Fibroblast of skin of right biceps (primary cell): ENCODE measurements at places on chromosomes 4 and X.

DNA sequence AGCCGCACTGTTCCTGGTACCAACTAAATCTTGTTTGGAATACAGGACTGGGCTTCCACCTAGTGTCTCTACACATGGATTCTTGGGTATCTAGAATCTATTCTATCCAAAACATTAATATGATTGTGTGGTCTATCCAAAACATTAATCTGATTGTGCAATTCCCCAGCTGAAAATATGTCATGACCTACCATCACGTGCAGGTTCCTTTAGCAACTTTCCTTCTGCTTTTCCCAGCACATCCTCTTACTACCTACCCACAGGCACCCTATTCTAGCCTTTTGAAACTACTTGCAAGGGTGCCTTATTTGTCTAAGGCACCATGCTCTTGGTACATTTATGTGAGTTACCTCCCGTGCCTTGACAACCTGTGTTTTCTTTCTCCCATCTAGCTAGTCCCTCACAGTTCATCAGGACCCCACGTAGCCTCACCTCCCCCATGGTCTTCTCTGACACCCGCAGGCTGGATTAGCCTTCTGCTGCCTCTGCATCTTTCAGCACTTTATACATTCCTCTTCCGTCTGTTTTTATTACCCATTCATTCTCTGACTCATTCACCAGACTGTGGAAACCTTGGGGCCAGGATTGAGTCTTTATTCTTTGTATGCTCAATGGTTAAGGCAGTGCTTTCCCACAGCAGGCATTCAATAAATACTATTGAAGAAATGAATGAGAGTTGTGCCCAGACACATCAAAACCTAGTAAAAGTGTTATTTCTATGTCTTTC is 88.8 kb upstream of the FAM9B start:
- DNase-seq = peak; percentile 60

- DNase-seq = no peak
These were observed 51.7 kb downstream of the SCD5 start for GRCh38 chr4:82746705-82747574.

DNA sequence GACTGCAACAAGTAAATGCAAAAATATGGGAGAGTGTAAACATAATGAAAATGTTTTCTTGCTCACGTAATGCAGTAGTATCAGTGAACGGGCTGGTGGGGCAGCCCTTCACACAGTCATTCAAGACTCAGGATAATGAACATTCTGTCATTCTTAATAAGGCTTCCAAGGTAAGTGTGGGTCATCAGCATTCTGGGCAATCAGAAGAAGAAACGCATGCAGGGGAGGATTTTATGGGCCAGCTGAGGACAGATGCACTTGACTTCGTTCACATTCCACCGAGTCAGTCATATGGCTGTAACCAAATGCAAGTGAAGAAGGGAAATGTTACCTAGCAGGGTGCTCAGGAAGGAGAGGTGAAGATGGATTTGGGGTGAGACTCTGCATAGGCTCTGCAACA is 68.0 kb upstream of the MAP9 start:
- no peak for DNase-seq

- no peak for DNase-seq
These were observed 637.8 kb downstream of the RAB28 start for GRCh38 chr4:12846368-12846767.

GRCh38 chr4:152512483-152512882 is 23.4 kb downstream of the FBXW7 start:
- no peak for DNase-seq

DNA sequence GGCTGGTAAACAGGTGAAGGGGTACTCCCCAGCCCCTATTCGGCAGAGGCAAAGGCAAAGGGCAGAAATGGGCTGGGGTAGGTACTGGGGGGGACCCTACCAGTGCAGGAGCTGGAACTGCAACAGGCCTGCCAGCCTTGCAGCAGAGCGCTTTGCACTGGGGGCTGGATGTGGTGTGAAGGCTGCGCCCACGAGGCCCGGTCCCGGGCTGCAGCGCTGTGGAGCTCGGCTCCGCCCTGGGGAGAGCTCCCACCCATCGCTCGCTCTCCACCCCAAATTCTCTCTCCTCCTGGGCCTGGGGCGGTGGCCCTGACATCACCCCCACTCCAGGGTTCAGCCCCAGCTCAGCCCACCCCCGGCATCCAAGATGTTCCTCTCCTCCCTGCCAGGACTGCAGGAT is 24.2 kb downstream of the IQSEC2 start:
- no peak for DNase-seq

DNA sequence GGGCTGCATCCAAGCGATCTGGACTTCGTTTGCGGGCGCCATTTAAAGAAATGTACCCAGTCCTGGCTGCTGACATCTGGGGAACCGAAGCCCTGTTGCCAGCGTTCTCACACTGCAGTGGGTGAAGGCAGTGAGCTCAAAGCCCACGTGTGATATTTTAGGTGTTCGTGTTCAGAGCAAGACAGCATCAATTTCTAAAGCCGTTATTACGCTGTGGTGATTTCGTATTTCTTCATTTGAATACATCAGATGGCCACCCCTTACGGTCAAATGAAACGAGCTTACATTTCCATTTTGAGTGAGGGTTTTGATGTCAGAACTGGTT is 376 bp upstream of the C4orf36 start:
- no peak for DNase-seq

GRCh38 chr4:125168531-125168930 is 146.2 kb upstream of the FAT4 start:
- DNase-seq = peak; percentile 60

- DNase-seq = no peak
These were observed 45.6 kb downstream of the COL25A1 start for GRCh38 chr4:109256818-109257217.

DNA sequence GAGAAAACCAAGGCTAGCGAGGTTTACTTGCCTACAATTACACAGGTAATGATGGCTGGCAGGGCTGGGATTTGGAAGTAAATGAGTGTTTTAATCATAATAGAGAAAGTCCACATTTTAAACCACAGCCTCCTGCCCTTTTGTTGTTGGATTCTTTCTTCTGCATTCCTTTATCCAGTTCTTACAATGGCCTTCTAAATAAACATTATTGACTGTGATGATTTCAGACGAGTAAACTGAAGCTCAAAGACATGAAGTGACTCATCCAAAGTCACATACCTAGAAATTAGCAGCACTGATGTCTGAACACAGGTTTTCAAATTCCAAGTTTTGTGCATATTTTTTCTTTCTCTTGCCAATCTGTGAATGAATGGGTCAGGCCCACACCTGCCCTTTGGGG is 51.2 kb upstream of the C1QTNF7 start:
- peak; percentile 66 for DNase-seq

DNA sequence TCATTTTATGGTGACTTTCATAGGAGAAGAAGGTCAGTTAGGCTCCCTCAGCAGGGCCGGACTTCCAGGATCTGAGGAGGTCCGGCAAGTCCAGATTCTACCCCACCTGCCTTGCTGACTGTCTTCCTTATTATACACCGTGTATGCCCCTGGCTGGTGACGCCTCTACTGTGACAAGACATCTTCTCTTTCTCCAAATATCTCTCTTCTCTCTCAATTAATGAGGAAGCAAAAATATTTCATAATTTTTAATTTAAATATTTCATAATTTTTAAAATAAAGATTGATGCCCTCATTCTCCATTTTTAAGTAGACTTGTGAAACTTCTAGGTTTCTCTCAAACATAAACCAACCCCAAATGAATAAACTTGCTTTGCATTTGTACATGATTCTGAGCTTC is 202.5 kb downstream of the NSUN7 start:
- no peak for DNase-seq

GRCh38 chrX:52262195-52262546 is 77.5 kb downstream of the MAGED4 start:
- DNase-seq = no peak

GRCh38 chrX:104697294-104697693 is 131.3 kb downstream of the IL1RAPL2 start:
- DNase-seq = no peak

- no peak for DNase-seq
These were observed 41.9 kb downstream of the FHL1 start for GRCh38 chrX:136189222-136189621.

GRCh38 chrX:110082161-110082560 is 79.2 kb downstream of the TMEM164 start:
- peak; percentile 78 for DNase-seq

- DNase-seq = peak; percentile 94
These were observed 47.9 kb downstream of the SOWAHB start for GRCh38 chr4:76850010-76850441.

GRCh38 chr4:90357117-90357710 is 230.0 kb downstream of the CCSER1 start:
- peak; percentile 59 for DNase-seq

DNA sequence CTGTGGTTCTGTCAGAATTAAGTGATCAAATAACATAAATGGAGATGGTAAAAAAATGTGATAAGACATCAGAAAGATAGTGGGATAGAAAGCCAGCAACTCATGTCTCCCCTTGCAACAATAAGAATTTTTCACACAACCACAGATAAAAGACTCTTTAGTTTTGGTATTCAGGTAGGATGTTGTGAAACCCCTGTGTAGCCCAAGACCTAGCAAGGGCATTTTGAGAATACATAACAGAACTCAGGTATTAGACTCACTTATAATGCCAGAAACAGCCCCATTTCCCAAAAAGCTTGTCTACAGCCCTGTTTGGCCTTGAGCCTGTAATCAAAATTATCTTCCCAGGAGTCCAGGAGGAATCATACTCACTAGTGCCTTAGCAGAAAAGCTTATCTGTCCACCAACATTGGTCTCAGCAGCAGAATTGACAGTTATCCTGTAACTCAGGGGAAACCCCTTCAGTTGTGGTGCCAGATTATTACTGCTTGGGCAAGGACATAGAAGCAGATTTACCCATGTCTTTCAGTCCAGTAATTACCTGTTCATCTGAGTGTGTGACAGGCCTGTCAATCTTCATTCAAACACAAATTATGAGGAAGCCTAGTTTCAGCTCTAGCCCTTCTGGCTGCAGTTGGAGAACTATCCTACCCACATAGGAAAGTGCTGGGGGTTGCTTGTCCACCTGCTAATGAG is 41.0 kb upstream of the UGT2B17 start:
- DNase-seq = no peak

GRCh38 chr4:145541346-145541745 is 59.7 kb downstream of the SMAD1 start:
- no peak for DNase-seq

DNA sequence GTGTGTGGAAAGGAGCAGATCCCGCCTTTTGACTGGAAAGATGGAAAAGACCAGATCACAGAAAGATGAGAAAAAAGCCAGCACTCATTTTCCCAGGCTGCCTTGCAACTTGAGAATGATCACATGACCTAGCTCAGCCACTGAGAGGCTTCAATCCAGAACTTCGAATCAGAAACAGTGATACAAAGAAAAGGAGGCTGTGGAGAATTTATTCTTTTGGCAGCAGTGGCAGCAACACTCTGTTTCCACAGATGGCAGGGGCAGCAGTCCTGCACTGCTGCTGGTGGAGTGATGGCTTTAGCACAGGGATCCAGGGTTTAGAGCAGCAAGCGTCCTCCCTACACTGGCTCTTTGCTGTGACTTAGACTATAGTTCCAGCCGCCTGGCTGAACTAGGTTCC is 77.8 kb upstream of the SH3RF1 start:
- DNase-seq = no peak

- DNase-seq = peak; percentile 5
These were observed at the start of gene LONRF3 for GRCh38 chrX:118974088-118974907. Gene LONRF3 (plus strand): TSS chrX:118974618. CDS start chrX:118974781, 163 bp downstream.

DNA sequence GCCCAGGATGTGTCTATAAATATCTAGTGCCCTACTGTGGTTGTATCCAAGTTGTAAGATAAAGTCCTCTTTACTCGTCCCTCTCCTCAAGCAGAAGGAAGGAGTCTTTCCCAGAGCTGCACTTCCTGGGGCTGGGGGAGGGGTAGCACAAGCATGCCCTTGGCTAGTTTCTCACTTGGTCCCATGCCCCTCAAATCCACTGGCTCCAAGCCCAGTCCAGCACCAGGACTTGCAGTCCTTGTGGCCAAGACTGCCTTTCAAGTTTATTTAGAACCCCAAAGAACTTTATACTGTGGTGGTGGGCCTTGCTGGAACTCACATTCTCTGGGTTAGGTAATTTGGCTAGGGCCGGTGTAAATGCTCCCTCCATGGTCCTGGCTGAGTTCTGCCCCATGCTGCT is 43.2 kb upstream of the SLC10A4 start:
- DNase-seq = no peak

GRCh38 chr4:81061344-81061730 is 30.8 kb downstream of the BMP3 start:
- no peak for DNase-seq

GRCh38 chr4:145565328-145565727 is 53.9 kb upstream of the MMAA start:
- no peak for DNase-seq

- no peak for DNase-seq
These were observed 1.2 kb downstream of the BBS12 start for GRCh38 chr4:122733787-122734120.

DNA sequence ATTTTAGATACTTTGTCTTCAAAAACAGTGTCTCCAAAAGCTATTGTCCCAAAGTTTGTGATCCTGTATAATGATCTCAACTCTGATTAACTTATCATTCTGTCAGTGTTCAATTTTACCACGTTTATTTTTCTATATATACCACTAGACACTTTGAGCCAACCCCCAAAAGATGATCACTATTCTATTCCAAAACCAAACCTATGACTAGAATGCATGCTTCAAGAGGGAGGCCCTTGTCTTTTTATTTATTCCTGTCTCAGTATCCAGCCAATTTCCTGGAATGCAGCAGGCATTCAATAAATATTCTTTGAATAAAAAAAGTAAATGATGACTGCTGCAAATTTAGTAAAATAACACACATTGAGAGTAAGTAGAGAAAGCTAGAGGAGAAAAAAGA is 275.6 kb downstream of the LDB2 start:
- no peak for DNase-seq

- peak; percentile 54 for DNase-seq
These were observed 107.6 kb downstream of the PDLIM5 start for GRCh38 chr4:94559351-94559806.

GRCh38 chrX:12080265-12080664 is 58.0 kb upstream of the FRMPD4 start:
- peak; percentile 29 for DNase-seq

GRCh38 chr4:56757261-56757746 is 64.2 kb downstream of the SPINK2 start:
- peak; percentile 89 for DNase-seq

GRCh38 chr4:38837849-38838248 is 18.8 kb downstream of the TLR6 start:
- DNase-seq = peak; percentile 84

DNA sequence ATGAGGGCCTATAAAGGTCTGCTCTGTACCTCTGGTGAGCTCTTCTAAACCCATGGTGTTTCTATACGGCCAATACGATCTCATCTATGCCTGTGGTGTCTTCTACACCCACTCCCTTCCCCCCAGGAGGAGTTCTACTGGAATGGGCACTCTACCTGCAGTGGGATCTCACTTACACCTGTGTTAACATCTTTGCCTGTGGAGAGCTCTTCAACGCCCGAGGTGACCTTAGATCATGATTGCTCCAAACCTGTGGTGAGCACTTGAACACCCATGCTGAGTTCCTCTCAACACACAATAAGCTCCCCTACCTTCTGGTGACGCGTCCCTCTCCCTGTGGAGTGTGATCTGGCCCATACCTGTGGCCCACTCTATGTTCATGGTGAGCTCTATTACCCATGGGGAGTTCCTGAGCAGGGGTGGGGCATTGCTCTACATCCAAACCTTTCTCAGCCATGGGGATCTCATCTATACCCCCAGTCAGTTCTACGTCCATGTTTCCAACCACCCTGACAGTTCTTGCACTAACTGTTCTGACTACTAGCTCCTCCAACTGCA is 48.6 kb downstream of the BCOR start:
- DNase-seq = no peak

- peak; percentile 15 for DNase-seq
These were observed 64.0 kb upstream of the VCX2 start for GRCh38 chrX:8235026-8235425.

GRCh38 chr4:133581996-133582619 is 433.0 kb downstream of the PCDH10 start:
- DNase-seq = peak; percentile 22

GRCh38 chr4:137676357-137676998 is 144.2 kb upstream of the PCDH18 start:
- DNase-seq = no peak
